ENCODE measurements at places on chromosomes 3 and 15. TPM values are rescaled to one million over a fixed set of nuclear protein-coding genes. Genes with fewer than 3 reads are reported as not detected.

GRCh38 chr3:195093731-195094130, 177.2 kb downstream of the XXYLT1 start:
- no peak for DNase-seq

GRCh38 chr15:30904812-30905211, 1.1 kb downstream of the FAN1 start:
- no peak for DNase-seq

- DNase-seq, result no peak
These were observed 104.8 kb upstream of the CHRNA7 start for GRCh38 chr15:31925541-31925940.

GRCh38 chr3:5022966-5023776, 43.9 kb downstream of the BHLHE40 start:
- DNase-seq, result peak; percentile 62

The SLC6A1 gene
- not detected for total RNA-seq

- DNase-seq, result no peak
These were observed 19.5 kb upstream of the SAMD7 start for GRCh38 chr3:169891886-169892285.

DNA sequence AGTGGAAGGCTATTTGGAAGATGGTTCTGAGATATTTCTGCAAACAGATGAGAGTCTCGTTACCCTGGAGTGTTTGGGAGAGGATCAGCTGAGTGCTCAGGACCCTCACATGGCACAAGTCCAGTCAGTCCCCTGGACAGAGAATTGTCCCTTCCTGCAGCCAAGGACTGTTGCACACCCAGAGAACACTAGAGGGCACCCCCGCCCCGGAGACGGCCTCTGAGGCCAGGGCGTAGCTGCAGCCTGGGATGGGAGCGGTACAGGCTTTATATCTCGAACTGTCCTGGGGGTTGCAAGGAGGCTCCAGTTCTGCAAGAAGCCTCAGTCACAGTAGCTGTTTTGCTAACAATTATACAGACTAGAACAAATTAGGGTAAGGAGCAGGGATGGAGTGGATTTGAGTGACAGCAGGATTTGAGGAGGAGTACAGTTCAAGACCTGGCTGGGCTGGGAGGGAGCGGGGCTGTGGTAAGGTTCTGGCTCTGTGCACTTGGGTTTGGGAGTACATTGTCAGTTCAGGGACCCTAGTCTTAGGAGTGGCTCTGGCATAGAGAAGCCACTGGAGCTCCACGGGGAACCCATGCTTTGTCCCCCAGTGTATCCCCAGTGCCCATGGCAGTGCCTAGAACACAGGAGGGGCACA, 67.6 kb upstream of the HACD2 start:
- peak; percentile 69 for DNase-seq

DNA sequence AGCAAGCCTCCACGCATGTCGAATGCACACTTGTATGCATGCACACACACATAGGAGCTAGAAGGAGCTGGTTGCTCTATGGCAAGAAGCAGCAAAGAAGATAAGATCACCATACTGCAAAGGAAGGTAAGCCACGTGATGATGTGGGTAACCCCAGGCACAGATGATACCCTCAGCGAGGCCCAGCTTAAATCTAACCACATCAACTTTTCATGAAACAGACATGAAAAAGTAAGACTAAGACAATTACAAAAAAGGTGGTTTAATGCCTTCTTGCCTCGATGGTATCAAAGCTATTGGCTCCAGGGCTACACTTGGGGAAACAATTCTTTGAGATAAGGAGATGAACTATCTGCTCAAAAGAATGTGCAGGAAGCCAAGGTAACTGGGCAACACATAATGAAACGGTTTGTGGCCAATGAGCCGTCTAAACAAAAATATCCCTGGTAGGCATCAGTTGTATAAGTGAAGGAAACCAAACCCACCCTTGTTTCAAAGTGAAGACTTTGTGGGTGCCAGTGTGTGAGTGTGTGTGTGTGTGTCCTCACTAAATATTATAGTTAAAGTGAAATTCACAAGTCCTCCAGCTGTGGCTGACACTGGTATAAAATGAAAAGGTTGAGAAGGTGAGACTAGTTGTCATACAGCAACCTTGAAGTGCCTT, 365.7 kb upstream of the ICE2 start:
- peak; percentile 75 for DNase-seq

GRCh38 chr3:175988401-175988800, 1129.3 kb downstream of the NAALADL2 start:
- DNase-seq, result no peak

The CSPG4 gene
- not detected for total RNA-seq

GRCh38 chr3:57815036-57815435, 58.9 kb downstream of the SLMAP start:
- DNase-seq, result peak; percentile 55

- no peak for DNase-seq
These were observed 614.0 kb downstream of the MCTP2 start for GRCh38 chr15:94845390-94845716.

DNA sequence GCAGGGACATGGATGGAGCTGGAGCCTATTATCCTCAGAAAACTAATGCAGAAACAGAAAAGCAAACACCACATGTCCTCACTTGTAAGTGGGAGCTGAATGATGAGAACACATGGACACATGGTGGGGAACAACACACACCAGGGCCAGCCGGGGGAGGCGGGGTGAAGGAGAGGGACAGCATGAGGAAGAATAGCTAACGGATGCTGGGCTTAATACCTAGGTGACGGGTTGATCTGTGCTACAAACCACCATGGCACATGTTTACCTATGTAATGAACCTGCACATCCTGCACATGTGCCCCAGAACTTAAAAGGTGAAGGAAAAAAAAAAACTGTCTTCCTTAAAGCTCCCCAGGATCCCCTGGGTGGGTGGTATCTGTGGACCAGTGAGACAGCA, 87.1 kb downstream of the ADAMTS17 start:
- DNase-seq, result no peak

DNA sequence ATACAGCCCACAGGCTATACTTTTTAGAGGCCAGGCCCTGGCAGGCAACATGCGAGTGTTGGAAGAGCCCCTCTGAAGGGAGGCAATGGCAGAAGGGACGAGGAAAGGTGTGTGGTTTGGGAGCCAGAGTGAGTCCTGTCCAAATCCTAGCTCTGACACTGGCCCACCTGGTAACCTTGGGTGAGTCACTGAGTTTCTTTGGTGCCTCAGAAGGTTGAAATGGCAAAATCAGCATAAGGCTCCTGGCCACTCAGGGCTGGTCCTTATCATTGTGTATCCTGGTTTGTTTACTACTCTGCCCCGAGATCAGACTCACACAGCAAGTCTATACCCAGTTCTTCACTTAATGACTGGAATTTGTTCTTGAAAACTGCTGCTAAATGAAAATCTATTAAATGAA, 71.4 kb upstream of the TLE3 start:
- DNase-seq, result no peak

DNA sequence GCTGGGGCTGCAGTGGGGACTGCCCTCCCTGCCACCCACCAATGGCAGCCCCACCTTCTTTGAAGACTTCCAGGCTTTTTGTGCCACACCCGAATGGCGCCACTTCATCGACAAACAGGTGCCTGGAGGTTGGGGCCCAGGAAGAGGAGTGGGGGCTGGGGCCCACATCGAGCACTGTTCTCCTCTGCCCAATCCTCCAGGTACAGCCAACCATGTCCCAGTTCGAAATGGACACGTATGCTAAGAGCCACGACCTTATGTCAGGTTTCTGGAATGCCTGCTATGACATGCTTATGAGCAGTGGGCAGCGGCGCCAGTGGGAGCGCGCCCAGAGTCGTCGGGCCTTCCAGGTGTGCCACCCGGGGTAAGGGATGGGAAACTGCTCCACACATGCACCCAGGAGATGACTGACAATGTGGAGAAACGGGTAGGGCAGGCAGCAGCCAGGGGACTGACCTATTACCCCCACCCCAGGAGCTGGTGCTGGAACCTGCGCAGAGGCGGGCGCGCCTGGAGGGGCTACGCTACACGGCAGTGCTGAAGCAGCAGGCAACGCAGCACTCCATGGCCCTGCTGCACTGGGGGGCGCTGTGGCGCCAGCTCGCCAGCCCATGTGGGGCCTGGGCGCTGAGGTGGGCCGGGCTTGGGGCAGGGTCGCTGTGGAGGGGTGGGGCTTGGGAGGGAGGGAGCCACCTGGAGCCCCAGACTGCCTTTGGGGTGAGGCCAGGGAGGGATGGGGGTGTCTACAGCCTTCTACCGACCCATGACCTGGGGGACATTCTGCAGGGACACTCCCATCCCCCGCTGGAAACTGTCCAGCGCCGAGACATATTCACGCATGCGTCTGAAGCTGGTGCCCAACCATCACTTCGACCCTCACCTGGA, 22.9 kb downstream of the NBEAL2 start:
- DNase-seq, result peak; percentile 24

- DNase-seq, result no peak
These were observed 379.7 kb upstream of the TGFBR2 start for GRCh38 chr3:30226601-30227151.

GRCh38 chr3:172305552-172305951, 142.7 kb downstream of the GHSR start:
- DNase-seq, result no peak

DNA sequence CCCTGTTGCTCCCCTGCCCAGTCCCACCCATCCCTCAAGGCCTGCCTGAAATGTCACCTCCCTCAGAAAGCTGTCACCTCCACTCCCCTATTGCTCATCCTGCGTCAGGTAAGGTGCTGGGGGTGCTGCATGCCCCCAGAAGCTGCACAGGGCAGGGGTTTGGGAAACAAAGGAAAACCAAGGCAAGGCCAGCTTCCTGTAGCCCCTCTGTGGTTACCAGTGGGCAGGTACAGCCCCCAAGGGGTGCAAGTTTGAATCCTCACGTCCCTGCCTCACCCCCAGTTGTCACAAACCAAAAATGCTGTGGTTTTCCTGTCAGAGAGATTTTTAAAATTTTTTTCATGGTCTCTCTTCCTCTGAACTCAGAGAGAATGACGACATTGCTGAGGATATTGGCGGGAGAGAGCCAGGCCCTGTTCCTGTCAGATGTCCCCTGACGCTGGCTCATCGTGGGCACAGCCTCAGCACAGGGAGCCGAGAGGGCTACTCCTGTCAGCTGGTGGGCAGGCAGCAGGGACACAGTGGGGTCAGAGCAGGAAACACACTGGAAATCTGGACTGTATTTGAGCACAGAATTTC, 27.0 kb downstream of the PSTPIP1 start:
- DNase-seq, result peak; percentile 75

- no peak for DNase-seq
These were observed 64.4 kb upstream of the IGF1R start for GRCh38 chr15:98583771-98584430.

- DNase-seq, result no peak
These were observed 36.4 kb downstream of the ZDHHC3 start for GRCh38 chr3:44939581-44940036.

The IMPG2 gene
- 0.14 TPM for total RNA-seq

GRCh38 chr3:179563271-179563783, 601 bp downstream of the ACTL6A start:
- peak; percentile 87 for DNase-seq

- DNase-seq, result no peak
These were observed 182.2 kb downstream of the RAP2B start for GRCh38 chr3:153343988-153344782.

The RNU5B-1 gene
- total RNA-seq, result not detected

The LSMEM2 gene
- total RNA-seq, result not detected

GRCh38 chr3:4493941-4494894, 1.1 kb downstream of the ITPR1 start:
- DNase-seq, result peak; percentile 41

DNA sequence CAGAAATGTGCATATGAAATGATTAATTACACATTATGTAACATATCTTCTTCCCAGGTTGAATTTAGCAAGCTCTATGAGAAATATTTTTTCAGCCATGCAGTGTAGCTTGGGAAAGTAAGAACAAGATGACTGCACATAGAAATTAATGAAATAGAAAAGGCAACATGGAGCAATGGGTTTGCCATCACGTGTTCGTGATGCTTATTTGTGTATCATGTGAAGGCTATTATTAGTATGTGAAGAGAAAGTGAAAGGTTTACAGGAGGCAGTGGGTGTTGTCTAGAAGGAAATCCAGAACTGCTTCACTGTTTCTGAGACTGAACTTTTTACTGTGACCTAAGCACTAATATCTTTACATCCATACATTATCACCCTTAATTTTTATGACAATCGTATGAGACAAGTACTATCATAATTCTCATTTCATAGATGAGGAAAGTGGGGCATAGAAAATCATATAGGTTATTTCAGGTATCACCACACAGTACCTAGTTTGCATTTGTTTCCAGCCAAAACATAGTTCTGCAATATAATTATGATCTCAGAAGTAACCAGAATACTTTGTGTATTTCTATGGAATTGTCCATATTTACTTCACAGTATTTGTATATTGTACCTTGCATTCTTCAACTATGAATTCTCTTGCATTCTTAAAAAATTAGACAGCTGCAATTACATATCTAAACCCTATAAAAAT, 14.9 kb downstream of the SERPINI1 start:
- DNase-seq, result no peak

DNA sequence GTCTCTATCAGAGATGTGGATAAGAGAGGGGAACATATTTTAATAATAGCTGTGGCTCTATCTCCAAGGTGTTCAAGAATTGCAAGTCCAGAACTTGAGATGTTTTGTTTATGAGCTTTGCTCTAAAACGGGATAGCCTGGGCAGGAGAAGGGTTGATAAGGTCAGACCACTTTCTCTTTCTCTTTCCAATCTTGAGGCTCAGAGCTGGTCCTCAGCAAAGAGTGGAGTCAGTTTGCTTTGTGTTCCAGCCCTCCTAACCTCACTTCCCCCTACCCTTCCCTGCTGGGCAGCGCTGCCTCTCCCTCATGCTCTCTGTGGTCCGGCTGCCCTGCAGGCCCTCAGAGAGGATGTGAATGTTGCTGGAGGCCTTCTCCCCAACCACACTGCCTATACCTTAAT, 13.8 kb downstream of the KLHL6 start:
- no peak for DNase-seq

DNA sequence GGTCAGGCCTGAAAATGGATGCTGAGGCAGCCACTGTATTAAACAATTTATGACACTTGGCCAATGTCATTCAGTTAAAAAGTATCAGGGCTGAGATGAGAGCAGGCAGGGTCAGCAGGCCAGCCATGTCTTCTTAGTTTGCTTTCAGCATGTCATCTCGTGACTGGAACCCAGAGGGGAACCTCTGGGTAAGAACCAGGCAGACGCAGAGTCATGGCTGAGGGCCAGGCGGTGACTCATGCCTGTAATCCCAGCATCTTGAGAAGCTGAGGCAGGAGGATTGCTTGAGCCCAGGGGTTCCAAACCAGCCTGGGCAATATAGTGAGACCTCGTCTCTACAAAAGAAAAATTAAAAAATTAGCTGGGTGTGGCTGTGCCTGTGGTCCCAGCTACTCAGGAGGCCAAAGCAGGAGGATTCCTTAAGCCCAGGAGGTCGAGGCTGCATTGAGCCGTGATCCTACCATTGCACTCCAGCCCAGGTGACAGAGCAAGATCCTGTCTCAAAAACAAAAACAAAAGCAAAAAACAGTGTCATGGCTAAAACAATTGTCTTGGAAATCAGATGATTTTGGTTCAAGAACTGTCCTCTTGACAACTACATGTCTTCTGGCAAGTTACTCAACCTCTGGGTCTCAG, 11.7 kb downstream of the BCL2L10 start:
- peak; percentile 48 for DNase-seq

The DLL4 gene
- total RNA-seq, result 0.30 TPM

GRCh38 chr3:61724183-61724582, 162.8 kb downstream of the PTPRG start:
- DNase-seq, result no peak

The FOXB1 gene
- total RNA-seq, result 0.56 TPM

The C3orf20 gene
- total RNA-seq, result not detected

The PPIP5K1 gene
- total RNA-seq, result 37.7 TPM

Data from activated CD4-positive, alpha-beta T cell treated with anti-CD3 and anti-CD28 coated beads for 36 hours (primary cell).